ENCODE measurements at places on chromosomes 7 and 10.

DNA sequence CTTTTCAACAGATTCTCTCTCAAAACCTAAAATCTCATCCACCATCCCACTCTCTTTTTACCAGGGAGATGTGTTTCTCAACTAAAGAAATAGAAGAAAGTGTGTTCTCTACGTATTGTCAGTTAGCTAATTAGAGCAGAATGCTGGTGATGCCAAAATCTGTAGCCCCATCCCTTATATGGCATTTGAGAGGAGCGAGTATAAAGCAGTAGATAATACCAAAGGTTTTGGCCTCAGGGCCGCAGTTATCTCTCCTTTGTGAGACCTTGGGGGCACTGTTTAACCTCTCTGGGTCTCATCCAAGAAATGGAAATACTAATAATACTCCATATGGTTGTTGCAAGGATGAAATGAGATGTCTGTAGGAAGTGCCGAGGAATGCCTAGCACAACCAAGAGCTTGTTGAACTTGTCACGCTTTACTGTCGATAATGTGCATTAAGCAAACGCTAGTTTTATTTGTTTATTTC, 456 bp upstream of the DLD start:
- no peak for DNase-seq

DNA sequence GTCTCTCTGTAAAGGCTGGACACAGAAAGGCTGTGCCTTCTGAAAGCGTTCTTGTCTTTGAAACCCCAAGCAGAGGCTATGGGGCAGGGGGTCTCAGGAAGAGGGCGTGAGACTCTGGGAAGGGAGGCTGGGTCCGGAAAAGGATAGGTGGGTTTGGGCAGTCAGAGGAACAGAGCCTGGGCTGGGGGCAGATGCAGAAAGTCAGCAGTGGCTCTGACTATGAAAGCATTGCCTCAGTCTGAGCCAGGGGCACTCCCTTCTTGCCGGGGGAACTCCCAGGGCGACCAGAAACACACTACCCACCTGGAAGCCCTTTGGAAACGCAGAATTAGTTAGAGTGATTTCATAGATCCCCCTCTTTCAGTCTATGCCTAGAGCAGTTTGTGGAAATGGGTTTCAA, 72.0 kb downstream of the VWA2 start:
- no peak for DNase-seq

GRCh38 chr10:64369885-64370773, 848.9 kb downstream of the REEP3 start:
- no peak for DNase-seq

DNA sequence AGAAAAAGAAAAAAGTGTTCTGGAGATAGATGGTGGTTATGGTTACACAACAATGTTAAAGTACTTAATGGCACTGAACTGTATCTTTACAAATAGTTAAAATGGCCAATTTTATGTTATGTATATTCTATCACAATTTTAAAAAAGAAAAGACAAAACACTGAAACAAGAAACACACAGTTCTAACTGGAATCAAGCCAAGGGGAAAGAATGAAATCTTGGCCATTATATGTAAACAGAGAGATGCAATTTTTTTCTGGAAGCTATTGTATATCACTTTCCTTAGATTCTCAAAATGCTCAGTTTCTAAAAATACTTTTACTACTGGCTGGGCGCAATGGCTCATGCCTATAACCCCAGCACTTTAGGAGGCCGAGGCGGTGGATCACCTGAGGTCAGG, 4.1 kb downstream of the COA1 start:
- DNase-seq: no peak

DNA sequence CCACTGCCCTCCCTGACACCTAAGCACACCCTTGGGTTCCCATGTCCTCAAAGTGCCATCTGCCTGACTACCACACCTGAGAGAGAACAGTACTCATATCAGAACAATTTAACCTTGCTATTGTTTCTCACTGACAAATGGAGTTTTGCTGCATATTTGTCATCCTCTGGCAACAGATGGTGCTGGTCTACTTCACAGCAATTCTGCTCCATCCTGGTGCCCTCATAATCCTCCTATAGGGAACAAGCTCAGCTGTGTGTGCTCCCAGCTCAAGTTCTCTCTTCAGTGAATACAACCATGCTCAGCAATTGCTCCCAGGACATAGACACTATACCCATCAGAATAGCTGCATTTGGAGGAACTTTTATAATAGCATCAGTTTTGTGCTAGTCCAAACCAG, 32.8 kb upstream of the ITGB1 start:
- DNase-seq: no peak

DNA sequence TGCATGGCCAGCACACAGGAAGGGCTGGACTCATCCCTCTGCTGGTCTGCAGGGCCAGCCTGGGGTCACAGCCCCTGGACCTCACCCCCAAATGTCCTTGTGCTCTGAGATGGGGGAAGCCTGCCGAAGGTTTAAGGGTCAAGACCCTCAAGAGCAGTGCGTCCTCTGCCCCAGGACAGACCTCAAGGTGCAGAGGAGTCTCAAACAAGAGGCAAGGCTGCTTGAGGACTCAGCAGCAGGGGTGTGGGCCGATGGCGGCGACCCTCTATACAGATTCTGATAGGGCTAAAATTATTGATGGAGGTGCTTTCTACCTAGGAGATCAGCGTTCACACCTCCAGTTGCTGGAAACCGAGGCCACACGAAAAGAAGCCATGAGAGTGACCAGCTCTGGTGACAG, 80.7 kb downstream of the ZRANB1 start:
- no peak for DNase-seq

DNA sequence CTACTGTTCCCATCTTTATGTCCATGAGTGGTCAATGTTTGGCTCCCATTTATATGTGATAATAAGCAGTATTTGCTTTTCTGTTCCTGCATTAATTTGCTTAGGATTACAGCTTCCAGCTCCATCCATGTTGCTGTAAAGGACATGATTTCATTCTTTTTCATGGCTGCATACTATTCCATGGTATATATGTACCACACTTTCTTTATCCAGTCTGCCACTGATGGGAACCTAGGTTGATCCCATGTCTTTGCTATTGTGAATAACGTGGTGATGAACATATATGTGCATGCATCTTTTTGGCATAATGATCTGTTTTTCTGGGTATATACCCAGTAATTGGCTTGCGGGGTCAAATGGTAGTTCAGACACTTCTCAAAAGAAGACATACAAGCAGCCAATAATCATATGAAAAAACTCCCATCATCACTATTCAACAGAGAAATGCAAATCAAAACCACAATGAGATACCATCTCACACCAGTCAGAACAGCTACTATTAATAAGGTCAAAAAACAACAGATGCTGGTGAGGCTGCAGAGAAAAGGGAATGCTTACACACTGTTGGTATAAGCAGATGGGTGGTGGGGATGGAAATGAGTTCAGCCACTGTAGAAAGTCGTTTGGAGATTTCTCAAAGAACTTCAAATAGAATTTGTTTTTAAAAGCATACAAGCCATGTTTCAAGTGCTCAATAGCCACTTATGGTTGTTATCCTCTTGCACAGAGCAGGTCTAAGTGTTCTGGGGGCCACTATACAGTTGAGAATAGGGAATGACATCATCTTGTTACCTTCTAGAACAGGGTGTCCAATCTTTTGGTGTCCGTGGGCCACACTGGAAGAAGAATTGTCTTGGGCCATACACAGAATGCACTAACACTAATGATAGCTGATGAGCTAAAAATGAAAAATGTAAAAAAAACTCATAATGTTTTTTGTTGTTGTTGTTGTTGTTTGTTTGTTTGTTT, 23.2 kb upstream of the SDK1 start:
- no peak for DNase-seq

DNA sequence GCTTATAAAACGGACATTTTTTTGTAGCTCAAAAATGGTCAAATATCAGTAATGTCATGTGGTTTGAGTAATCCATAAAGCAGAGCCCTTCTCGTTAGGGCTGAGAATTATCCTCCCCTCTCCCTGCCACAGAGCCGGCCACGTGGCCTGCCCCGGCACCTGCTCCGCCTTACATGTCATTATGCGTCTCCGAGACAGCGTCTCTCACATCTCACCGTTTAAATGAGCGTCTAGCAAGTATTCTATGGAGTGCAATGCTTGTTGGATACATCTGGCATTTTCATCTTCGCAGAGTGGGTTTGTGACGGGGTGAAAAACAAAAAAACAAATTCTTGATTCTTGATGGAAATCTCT, 86.1 kb downstream of the CUX1 start:
- DNase-seq: no peak

DNA sequence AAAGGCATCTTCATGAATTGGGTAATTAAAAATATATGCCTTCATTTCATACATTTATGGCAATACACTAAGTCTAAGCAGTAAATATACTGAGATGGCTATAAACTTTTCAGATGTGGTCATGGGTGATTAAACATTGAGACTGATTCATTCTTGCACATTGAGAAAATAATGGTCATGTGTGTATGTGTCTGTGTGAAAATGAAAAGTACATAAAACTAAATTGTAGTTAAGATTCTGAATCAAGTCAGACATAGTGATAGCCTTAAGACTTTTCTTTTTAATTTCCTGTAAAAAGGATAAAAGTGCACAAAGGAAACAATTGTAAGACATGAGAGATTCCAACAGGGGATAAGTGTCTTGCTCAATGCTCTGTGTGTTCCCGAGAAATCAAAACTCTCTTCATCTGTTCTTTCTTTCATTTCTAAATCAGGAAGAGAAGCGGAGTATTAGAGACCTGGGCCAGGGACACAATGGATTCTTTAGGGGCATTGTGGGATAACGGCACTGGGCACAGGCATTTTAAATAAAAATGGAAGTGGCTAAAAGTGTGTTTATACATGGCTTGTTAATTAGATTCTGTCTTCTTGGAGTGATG, 69.8 kb upstream of the AGR3 start:
- no peak for DNase-seq

DNA sequence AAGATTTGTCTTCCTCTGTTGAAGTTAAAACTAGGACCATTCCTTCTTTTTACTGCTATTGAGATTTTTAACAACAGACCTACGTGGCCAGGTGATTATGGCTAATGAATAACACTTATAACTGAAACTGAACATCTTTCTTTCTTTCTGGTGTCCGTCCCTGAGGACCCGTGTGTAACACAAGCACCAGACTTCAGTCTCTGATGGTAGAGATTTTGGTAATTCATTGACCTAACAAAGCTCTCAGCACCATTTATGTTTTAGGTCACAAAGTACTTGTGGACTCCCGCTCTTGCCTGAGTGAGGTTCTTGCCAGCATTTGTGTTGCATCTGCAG, 40.4 kb upstream of the TMEM229A start:
- no peak for DNase-seq

- no peak for DNase-seq
These were observed 188.9 kb upstream of the CSTF2T start for GRCh38 chr10:51888263-51888662.

GRCh38 chr10:69051710-69052487, 36.0 kb upstream of the SRGN start:
- no peak for DNase-seq

- no peak for DNase-seq
These were observed 312.4 kb upstream of the CDC14C start for GRCh38 chr7:48611993-48612392.
